ENCODE measurements at places on chromosomes 16 and 17.

DNA sequence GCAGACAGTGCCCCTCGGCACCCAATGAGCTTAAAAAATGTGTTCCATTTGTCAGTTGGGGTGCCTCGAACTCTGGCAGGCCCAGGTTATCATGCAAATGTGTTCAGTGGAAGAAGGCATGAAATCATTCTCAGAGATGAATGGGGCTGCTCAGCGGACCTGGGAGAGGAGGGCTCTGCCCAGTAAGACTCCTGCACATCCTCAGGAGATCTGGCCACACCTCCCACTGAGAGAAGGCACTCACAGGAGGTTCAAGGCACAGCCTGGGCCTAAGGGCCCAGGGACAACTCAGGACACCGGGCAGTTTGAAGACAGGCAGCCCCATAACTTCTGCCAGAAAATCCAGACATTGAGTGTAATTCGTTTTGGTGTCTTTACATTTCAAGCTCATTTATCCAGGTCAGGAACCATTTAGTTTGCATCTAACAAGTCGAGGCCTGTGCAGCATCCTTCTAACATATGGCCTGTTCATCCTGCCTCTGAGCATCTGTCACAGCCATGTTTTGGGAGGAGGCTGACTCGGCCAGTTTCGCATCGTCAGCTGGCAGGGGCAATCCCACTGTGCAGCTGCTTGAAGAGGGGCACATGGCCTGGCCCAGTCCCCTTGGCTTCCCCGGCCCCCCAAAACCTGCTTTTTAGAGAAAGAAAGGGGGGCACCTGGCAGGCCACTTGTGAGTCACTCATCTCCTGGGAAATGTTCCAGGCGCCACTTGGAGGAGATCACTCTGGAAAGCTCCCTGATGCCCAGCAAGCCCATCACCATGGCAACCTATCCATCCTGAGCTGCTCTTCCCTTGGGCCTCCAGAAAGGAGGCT, 31.2 kb upstream of the BCAR1 start:
- DNase-seq: no peak

- DNase-seq: no peak
Observed at GRCh38 chr16:63129411-63130125, 1093.3 kb upstream of the CDH8 start.

GRCh38 chr17:65609749-65610148, 48.3 kb upstream of the AXIN2 start:
- no peak for DNase-seq

DNA sequence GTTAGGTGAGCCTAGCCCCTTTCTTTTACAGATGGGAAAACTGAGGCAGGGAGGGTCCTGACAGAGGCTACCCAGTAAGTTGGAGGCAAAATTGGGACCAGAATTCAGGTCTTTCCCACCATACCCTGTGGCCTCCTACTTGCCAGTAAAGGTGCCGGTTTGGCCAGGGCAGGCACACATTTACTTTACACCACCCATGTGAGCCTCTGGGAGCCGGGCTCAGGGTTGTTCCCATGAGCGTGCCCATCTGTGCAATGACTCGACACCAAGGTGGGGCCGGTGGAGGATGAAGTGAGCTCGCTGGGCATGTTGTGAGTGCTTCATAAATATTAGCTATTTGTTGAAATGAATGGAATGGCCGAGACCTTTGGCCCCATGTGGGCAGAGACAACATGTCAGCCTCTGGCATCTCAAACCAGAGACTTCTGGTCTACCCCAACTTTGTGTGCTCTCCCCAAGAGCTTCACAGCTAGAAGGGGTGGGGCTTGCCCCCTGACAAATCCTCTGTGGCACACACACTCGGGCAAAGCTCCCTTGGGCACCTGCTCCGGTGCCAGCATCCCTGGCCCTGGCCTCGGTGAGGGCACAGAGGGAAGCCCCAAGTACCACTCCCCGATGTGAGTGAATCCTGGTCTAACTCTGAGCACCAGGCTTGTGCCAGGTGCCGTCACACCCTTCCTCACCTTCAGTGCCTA, 60.1 kb downstream of the SRCIN1 start:
- DNase-seq: no peak

- no peak for DNase-seq
Observed at GRCh38 chr16:11857161-11857560, 5.8 kb upstream of the RSL1D1 start.

DNA sequence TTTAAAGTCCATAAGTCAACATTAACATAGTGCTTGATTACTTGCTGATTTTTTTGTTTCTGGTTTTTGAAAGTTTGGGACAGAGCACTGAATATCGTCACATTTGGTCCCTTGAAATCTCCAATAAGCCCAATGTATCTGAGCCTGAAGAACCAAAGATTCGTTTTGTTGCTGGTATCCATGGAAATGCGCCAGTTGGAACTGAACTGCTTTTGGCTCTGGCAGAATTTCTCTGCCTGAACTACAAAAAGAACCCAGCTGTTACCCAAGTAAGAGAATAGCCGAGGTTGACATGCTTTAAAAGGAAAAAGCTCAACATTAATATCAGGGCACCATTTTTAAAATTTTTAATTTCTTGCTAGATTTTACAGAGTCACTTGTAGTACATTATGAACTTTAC, 27.7 kb upstream of the GOSR1 start:
- DNase-seq: no peak
